SK-N-SH (cell line): ENCODE measurements at places on chromosomes 11 and 22. TPM values are rescaled to one million over a fixed set of nuclear protein-coding genes. Genes with fewer than 3 reads are reported as not detected.

DNA sequence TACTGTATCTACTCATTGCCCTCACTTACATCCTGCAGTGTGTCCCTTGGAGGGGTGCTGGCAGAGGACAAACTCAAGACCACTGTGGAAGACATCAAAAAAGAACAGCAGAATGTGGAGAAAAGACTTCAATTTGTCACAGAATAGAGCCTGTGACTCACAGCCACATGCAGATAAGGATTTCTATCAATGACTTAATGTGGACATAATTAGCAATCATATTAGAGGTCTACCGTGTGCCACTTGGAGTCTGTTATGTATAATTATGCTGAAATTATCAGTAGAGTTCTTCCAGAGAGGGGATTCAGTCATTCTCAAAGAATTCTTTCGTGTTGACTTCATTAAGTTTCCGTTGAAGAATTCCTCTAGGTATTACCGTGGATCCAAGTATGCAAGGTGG, 473.5 kb downstream of the MIAT start:
- H3K27me3 ChIP-seq: no peaks in the 10 kb centered on the region
- no peaks in the 10 kb centered on the region for H3K4me1 ChIP-seq
- H3K27ac ChIP-seq: no peak overlapping the region
- no peak overlapping the region for H3K4me3 ChIP-seq
- no peak for DNase-seq

DNA sequence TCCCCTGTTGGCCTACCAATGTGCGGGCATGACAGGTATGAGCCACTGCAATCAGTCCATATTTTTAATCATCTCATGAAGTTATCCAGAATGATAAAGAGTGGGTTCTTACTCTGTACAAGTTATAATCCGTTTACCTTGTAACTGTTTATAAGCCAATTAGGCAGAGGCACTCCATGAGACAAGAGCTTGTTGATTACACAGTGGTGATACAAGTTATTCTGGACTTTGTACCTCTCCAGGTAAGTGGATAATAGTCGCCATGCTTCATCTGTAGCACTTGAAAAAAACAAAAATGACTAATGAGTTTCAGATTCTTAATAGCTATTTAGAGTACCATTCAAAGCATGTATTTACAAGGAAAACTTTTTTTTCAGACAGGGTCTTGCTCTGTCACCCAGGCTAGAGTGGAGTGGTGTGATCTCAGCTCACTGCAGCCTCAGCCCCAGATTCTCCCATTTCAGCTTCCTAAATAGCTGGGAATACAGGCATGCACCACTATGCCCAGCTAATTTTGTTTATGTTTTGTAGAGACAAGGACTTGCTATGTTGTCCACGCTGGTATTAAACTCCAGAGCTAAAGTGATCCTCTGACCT, 17.7 kb upstream of the FNBP4 start:
- no peaks in the 10 kb centered on the region for H3K4me1 ChIP-seq
- no peak overlapping the region for H3K27ac ChIP-seq

DNA sequence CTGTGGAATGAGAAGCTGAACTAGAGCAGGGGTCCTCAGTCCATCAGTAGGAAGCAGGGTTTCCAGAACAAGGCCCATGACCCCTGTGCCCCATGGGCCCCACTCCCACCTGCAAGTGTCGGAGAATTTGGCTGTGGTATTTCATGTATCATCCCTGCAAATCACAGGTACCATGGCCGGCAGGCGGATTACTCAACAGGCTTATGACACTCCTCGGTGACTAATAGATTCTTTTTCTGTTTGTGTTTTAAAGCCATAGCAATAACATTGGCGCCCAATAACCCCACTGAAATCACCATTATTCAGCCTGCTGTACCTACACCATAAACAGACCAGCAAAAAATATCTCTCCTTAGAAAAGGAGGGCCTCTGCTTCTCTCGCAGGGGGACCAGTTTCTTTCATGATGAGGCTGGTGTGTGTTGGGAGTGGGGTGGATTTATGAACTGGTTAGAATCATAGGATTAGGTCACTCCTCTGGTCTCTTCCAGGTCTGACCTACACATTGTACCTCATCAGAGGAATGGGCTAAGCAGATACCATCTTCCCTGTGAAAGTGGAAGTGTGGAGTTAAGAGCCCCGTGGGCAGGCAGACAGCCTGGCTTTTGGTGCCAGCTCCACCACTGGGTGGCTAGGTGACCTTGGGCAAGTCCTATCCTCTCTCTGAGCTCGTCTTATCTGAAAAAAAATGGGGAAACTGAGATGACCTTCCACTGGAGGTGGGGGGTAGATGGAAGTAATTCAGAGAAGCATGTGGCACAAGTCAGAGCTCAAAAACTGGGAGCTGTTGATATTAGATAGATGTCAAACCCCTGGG, 60.2 kb upstream of the WNT11 start:
- no peaks in the 10 kb centered on the region for H3K4me1 ChIP-seq
- no peaks in the 10 kb centered on the region for H3K36me3 ChIP-seq
- no peak overlapping the region for H3K4me3 ChIP-seq
- H3K27me3 ChIP-seq: peaks cover 13% of the 10 kb centered on the region; the same call in 1 of the 2 replicates
- DNase-seq: no peak

- H3K4me1 ChIP-seq: peaks cover 14% of the 10 kb centered on the region; the same call in 1 of the 2 replicates
- no peaks in the 10 kb centered on the region for H3K27me3 ChIP-seq
- H3K36me3 ChIP-seq: no peaks in the 10 kb centered on the region
- H3K27ac ChIP-seq: no peak overlapping the region
Measured at GRCh38 chr11:121722431-121723245, 269.9 kb upstream of the SORL1-AS1 start.

DNA sequence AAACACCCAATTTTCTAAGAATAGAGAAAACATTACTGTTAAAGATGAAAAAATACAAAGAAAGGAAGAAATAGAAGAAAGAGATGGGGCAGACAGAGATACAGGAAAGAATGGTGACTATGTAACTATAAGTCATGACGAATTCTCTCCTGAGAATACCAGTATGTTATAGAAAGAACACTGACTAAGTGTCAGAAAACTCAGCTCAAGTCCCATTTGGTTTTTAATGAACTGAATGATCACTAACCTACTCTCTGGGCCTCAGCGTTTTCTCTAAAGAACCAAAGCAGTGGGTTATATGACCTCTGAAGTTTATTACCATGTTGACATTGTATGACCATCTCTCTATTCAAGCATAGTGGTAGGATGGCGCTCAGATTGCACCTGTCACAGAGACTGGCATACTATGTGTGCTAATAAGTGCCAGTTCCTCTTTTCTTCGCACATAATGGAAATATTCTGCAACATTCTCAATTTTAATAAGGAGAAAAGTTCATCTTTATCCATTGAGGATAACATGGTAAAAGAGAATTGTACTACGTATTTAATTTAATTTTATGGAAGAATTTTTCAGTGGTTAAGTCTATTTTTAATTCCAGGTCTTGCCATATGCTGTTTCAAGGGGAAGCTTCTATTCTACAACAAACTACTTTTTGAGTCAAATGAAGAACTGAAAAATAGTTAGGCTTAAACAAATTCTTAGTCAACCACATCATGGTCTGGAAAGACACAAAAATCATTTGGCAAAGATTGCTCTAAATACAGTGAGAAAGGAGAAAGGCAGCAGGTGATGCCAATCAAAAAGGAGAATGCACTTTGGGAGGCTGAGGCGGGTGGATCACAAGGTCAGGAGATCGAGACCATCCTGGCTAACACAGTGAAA, 25.0 kb upstream of the EED start:
- H3K4me3 ChIP-seq: no peak overlapping the region
- H3K36me3 ChIP-seq: no peaks in the 10 kb centered on the region
- no peaks in the 10 kb centered on the region for H3K27me3 ChIP-seq
- DNase-seq: no peak

DNA sequence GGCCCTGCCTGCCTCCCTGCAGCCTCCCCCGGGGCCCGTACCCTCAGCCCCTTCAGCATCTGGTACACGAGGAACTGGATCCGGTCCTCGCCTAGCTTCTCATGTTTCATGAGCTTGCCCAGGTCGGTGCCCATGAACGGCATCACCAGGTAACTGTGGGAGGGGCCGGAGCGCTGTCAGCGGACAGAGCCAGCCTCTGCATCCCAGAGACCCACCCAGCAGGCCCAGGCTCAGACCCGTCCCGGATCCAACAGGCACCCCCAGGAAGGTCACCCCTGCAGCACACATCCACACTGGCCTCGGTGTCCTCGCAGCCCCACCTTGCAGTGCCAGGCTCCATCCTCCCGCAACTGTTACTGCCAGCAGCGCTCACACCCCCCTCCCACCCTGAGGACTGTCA, 4.4 kb downstream of the MAPK12 start:
- H3K4me1 ChIP-seq: peaks cover 15% of the 10 kb centered on the region; the same call in 1 of the 2 replicates

DNA sequence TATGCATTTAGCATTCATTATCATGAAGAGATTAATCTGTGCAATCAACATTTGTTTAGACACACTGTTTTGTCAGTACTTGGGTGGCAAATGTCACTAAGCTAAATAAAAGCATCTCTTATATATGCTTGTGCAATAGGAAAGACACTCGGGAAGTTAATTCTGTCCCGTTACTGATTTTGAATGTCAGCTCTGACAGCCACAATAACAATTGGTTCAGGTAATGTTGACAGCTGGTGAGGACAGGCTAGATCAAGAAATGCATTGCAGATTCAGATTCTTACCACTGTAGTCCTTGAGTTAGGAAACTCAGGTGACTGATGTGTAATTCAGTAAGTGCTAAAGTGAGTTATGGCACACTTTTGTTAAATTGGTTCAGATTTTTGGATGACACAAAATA, 523.8 kb upstream of the FAT3 start:
- H3K4me1 ChIP-seq: no peaks in the 10 kb centered on the region
- no peak overlapping the region for H3K4me3 ChIP-seq

GRCh38 chr11:131063638-131064037, 147.4 kb upstream of the SNX19 start:
- H3K4me1 ChIP-seq: no peaks in the 10 kb centered on the region
- DNase-seq: no peak
- no peaks in the 10 kb centered on the region for H3K36me3 ChIP-seq
- no peaks in the 10 kb centered on the region for H3K27me3 ChIP-seq
- H3K4me3 ChIP-seq: no peak overlapping the region

DNA sequence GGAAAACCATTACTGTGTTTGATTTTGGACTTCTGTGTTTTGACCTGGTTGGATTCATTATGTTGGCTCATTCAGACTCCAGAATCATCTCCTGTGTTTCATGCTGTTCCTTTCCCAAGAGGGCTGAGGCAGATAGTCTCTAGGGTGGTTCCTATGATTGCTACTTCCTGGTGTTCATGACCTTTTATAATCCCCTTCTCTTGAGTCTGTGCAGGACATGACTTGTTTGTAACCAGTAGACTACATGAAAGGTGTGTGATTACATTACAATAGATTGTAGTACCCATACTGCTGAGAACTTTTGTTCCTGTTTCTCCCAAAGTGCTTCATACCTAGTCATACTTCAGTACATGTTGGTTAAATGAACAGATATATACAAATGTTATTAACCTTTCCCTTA, 700.6 kb downstream of the METTL15 start:
- H3K36me3 ChIP-seq: no peaks in the 10 kb centered on the region
- no peak overlapping the region for H3K27ac ChIP-seq
- no peak overlapping the region for H3K4me3 ChIP-seq

DNA sequence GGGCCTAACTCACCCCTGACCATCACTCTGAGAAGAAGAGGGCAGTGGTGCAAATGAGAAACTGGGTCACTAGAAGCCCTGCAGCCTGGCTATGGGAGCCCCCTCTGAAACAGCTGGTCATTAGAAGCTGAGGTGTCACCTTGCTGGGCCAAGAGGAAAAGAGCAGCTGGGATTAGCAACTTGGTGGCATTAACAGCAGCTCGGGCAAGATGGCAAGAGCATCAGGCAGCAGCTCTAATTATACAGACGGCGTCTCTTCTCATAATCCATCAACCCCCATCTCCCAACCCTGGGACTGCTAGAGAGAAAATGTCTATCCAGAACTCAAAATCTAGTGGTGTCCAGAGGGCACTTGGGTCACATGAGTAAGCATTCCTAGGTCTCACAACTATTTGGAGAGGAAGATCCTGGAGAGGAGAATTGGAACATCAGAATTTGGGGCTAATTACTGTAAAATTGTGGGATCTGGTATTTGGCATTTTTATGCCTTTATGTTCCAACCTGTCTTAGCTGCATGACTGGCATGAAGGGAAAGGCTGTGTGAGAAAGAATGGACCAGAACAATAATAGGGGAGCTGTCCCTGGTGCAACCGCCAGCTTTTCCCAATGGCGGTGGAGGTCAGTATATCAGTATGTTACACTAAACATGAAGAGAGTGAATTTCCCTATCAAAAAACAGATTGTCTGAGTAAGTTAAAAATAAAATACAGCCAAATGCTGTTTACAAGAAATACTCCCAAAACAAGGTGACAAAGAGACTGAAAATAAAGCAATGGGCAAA, 7.6 kb upstream of the LMO1 start:
- no peak overlapping the region for H3K4me3 ChIP-seq
- H3K36me3 ChIP-seq: no peaks in the 10 kb centered on the region
- no peak for DNase-seq
- no peak overlapping the region for H3K27ac ChIP-seq

DNA sequence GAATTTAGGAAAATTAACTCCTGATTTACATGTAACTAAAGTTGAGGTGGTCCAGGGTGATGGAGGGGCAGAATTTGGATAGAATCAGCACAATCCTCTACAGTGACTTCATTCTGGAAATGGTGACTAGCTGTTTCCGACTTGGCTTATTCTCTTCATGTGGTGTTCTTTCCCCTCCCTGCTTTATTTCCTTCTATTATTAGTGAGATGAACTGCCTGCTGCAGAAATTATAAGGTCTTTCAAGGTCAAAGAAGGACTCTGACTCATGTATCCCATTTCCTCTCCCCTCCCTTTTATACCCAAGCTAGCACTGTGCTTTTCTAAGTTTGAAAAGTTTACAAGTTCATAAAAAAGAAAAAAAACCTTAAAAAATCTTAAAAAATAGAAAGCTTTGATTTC, 12.2 kb upstream of the MRPL17 start:
- H3K36me3 ChIP-seq: no peaks in the 10 kb centered on the region
- no peak overlapping the region; the same call in 1 of the 2 replicates for H3K4me3 ChIP-seq
- no peak overlapping the region for H3K27ac ChIP-seq
- DNase-seq: no peak
- no peaks in the 10 kb centered on the region for H3K27me3 ChIP-seq

- no peak overlapping the region for H3K27ac ChIP-seq
- H3K4me1 ChIP-seq: no peaks in the 10 kb centered on the region; the same call in 1 of the 2 replicates
- no peak for DNase-seq
- H3K27me3 ChIP-seq: peaks cover under 1% of the 10 kb centered on the region; the same call in 1 of the 2 replicates
- H3K36me3 ChIP-seq: no peaks in the 10 kb centered on the region
Measured at GRCh38 chr22:22853713-22854112, 33.9 kb upstream of the IGLL5 start.

GRCh38 chr11:66470015-66470414, 3.3 kb downstream of the PELI3 start:
- H3K4me3 ChIP-seq: no peak overlapping the region
- H3K36me3 ChIP-seq: peaks cover 17% of the 10 kb centered on the region; the same call in 1 of the 2 replicates
- H3K27me3 ChIP-seq: no peaks in the 10 kb centered on the region
- peaks cover 5% of the 10 kb centered on the region; the same call in 1 of the 2 replicates for H3K4me1 ChIP-seq
- no peak overlapping the region for H3K27ac ChIP-seq

- H3K36me3 ChIP-seq: peaks cover 54% of the 10 kb centered on the region; the same call in 1 of the 2 replicates
- peak; percentile 63 for DNase-seq
- H3K27ac ChIP-seq: peak overlapping the region; percentile 50; the same call in 1 of the 2 replicates
Measured at GRCh38 chr22:50443801-50444625, 30.8 kb downstream of the SBF1 start.

The CCDC157 gene
- polyA plus RNA-seq: 5.8 and 7.9 TPM in 2 replicates

The PPP1R14B gene
- 373 and 523 TPM in 2 replicates for polyA plus RNA-seq

The TNNT3 gene
- not detected in 2 replicates for polyA plus RNA-seq

The CYTH4 gene
- polyA plus RNA-seq: 0.03 and 0.07 TPM in 2 replicates

The LDHAL6A gene
- polyA plus RNA-seq: not detected in 2 replicates

The RAPSN gene
- 0.07 and 0.23 TPM in 2 replicates for polyA plus RNA-seq

The FOLH1 gene
- polyA plus RNA-seq: not detected in 2 replicates

The MUC2 gene
- not detected in 2 replicates for polyA plus RNA-seq

The PDE3B gene
- 0.26 and 0.50 TPM in 2 replicates for polyA plus RNA-seq
